ENCODE measurements at places on chromosomes 11 and 22. TPM values are rescaled to one million over a fixed set of nuclear protein-coding genes. Genes with fewer than 3 reads are reported as not detected.

DNA sequence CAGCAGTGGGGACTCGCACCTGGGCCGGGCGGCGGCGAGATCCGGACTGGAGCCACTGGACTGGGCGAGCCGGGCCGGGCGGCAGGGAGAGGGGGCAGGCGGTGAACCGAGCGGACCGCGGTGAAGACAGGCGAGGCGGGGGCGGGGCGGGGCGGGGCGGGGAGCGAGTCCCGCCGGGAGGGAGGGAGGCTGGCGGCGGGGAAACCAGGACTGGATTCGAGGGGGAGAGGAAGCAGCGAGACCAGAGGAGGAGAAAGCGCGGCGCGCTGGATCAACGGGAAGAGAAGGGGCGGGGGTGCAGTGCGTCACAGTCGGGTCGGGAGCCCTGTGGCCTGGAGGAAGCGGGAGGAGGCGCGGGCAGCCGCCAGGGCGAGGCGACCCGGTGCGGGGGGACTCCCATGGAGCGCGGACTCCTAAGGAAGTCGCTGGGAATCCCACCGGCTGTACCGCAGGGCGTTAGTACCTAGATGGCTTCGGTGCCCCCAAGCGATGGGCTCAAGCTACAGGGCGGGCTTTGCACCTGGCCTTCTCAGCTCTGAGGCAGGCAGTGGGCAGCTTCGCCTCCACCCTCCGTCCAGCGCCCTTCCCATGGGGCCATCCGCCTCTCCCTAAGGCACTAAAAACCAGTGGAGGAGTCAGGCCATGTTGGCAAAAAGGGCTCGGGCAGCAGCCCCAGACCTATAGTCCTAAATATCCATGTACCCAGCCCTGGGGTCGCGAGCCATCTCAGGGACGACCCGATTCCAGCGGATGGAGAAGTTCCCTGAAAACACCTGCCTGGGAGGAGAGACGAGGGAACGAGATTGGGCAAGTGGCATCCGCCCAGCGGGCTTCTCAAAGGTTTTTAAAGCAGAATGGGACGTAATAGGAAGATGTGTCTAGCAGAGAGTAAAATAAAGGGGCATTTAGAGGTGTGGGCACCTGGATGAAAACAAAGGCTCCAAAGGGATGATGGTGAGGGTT, at the start of gene TMEM121B:
TSS of gene TMEM121B (minus strand) at position 128 of the 963 bp plus-strand sequence. CDS start 233 bp downstream, outside the sequence.
- DNase-seq = peak; percentile 30

DNA sequence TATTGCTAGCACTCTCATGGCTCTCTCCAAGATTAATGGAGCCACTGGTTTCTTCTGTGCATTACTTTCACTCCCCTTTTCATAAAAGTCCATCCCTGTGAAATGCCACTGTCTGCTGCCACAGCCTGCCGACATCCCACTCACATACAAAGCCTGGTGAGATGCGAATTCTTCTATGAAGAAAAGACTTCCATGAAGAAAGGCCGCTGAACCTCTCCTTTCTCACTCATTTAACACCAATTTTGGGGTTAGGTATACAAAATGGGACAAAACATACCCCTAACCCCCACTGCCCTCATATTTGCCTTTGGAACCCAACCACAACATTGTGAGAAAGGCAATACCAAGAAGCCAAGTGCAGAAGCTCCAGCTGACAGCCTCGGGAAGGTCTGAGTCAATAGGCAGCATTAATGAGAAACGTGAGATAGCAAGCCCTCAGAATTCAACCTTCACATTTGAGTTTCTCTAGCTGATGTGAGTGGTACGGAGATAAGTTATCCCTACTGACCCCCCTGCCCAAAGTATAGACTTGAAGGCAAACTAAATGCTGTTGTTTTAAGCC, 156.4 kb downstream of the ATG16L2 start:
- no peak for DNase-seq

DNA sequence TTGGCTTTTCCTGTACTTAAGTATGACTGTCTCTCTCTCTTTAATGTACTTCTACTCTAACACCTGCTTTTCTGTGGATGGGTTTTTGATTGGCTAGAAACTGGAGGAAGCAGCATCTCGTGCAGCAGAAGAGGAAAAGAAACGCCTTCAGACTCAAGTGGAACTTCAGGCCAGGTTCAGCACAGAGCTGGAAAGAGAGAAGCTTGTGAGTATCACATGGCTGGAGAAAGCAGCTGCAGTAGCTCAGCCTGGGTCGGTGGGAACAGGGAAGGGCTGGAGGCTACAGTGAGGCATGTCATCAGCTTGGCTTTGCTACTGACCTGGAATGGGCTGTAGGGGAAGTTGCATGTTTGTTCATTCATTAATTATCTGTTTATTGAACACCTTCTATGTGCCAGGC, 74.2 kb downstream of the SWAP70 start:
- DNase-seq = no peak

- DNase-seq = peak; percentile 76
Measured at GRCh38 chr11:121464352-121464946, 11.7 kb upstream of the SORL1-AS1 start.

DNA sequence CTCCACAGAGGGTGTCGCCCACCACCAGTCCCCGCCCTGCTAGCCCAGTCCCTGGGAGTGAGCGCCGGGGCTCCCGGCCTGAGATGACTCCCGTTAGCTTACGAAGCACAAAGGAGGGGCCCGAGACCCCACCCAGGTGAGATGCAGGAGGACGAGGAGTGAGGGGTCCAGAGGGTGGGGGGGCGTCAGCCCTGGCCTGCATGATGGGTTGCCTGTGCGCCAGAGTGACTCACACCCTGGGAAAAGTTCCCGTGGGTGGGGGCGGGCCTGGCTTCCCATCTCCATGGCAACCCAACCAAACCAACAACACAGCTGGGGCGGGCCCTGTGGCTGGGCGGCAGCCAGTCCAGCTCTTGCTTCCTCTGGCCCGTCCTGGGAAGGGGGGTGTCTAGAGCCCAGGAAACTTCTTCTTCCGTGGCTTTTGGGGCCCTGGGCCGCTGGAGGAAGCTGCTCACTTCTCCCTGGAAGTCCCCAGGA, 4.5 kb downstream of the GAS2L1 start:
- DNase-seq = peak; percentile 98

GRCh38 chr11:109939166-109939810, 153.9 kb upstream of the ZC3H12C start:
- no peak for DNase-seq

GRCh38 chr22:24067587-24068376, 56.7 kb downstream of the CABIN1 start:
- DNase-seq = no peak

- no peak for DNase-seq
Measured at GRCh38 chr11:59573216-59573615, 42.4 kb downstream of the OSBP start.

GRCh38 chr11:76265771-76266241, 59.5 kb upstream of the WNT11 start:
- DNase-seq = peak; percentile 59

DNA sequence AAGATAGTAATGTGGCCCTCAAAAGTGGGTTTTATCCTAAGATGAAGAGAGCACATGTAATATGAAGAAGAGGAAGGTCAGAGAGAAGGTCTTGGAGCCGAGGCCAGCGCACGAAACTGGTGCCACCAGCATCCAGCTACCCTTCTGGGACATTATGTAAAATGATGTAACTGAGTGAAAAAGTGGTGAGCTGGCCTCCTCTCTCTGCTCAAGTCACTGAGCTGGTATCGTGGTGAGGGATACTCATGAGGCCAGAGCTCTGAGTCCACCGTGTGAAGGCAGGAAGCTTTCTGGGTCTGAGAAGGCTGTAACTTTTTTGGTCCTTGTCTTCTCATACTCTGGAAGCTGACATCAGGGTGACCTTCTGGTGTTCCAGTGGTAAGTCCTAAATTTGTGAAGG, 25.1 kb downstream of the RNF185 start:
- no peak for DNase-seq

GRCh38 chr11:115958089-115959000, 454.1 kb upstream of the CADM1 start:
- no peak for DNase-seq

- no peak for DNase-seq
Measured at GRCh38 chr11:69300120-69301060, 6.4 kb downstream of the MYEOV start.

DNA sequence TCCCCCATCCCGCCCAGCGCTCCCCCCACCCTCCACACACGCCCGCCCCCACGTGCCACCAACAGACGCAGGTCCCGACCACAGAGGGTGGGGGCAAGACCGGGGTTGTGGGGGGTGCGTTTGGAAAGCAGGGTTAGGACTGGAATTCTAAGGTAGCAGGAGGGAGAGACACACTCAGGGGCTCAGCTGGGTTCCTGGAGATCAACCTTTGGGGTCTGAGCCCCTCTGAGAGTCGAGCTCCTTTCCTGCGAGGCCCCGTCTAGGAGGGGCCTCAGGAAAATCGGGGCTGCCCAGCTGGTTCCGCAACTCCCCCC, 429 bp downstream of the PGGHG start:
- DNase-seq = peak; percentile 15

- no peak for DNase-seq
Measured at GRCh38 chr11:118536726-118537125, 5.7 kb downstream of the TMEM25 start.

DNA sequence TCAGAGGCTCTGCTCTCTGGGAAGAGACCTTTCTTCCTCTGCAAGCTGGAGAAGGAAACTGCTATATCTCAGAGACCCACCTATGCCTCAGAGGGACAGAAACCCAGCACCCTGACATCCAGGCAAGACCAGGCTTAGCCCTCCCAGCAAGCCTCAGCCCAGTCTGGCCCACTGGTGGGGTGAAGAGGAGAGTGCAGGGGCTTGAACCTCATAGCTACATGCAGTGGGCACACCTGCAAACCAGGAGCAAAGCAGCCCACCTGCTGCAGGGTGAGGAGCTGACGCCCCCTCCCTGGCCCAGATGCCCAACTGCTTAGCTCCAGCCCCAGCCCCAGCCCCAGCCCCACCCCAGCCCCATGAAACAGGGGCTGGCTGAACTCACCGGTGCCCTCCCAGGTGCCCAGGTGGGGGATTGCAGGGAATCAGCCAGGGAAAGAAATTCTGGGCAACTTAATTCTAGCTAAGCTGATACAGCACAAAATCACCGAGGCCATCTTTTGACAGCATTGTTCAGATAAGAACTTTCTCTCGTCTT, 246.8 kb downstream of the BUD13 start:
- no peak for DNase-seq

GRCh38 chr11:134510233-134511040, 98.4 kb upstream of the B3GAT1 start:
- peak; percentile 7 for DNase-seq

DNA sequence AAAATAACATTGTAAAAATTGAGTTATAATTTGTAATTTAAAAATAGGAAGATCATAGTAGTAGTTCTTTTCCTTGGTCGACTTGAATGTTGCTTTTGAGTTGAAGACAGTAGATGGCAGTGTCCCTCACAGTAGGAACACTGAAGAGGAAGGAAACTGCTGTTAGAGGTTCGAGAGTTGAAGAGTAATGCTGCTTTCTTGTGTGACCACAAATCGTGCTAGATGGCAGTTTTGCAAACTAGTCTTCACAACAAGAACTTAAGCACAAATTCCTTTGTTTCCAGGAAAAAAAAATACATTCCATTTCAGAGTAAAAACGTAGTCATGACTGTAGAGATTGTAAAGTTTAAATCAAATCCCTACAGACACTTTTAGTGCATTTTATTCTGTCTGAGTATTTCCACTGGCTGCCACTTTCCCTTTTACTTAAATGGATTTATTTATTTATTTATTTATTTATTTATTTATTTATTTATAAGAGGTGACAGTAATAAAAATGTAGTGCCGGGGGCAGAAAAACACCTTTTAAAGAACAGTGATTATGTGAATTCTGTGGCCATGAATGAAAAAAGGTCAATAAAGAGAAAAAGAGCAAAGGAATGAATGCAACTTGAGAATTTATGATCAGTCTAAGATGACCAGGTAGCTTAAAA, 54.6 kb downstream of the SPECC1L start:
- no peak for DNase-seq

GRCh38 chr11:47915374-47915773, 65.0 kb upstream of the PTPRJ start:
- no peak for DNase-seq

DNA sequence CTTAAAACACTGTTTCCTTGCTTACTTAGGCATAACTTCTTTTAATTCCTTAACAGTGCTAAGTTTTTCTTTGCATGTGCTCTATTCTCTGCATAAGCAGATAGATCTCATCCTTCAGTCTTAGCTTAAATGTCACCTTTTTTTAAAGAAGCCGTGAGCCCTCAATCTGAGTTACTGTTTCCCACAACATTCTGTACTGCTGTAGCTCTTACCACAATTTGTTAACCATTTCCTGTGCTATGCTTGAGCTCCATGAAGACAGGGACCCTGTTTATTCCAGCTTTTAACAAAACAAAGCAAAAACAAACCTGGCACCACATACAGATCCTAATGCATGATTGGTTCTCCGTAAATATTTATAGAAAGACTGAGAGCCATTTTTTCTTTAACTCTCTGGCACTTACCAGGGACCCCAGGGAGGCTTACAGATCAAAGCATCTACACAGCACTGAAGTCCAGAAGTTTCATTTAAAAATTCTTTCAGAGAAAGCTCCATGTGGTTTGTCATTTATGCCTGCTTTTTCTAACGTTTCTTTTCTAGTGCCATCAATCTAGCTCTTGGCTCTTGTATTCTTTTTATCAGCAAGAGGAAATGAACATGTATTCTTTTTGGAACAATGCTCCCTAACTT, 74.9 kb downstream of the DYNC2H1 start:
- no peak for DNase-seq

- DNase-seq = no peak
Measured at GRCh38 chr22:30087611-30088010, 7.3 kb downstream of the HORMAD2 start.

GRCh38 chr22:25551396-25551795, 13.1 kb upstream of the GRK3 start:
- DNase-seq = no peak

- no peak for DNase-seq
Measured at GRCh38 chr11:17382046-17382728, 6.3 kb downstream of the KCNJ11 start.

DNA sequence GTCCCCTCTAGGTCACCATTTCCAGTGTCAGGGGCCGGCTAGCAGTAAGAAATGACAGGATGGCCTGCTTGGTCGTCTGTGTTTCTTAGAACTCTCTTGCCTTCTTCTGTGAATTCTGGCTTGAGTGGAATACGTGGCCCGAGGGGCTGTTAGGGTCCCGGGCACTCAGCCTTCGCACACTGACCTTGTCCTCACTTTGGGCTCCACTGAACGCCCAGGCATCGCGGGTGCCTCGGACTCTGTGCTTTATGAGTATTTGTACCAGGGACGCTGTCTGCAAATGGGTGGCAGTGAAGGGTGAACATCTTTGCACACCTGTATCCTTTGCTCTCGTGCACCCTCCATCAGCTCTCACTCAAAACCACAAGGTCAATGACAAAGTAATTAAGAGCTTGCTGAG, 123.4 kb upstream of the ANO1 start:
- no peak for DNase-seq

Gene OR2AG1
- total RNA-seq = not detected

Gene MPZL3
- total RNA-seq = 4.7 TPM

Gene OR56A1
- total RNA-seq = 0.12 TPM

Gene FXYD6
- total RNA-seq = 103 TPM

Gene GPHA2
- not detected for total RNA-seq

Gene GAS2
- 5.1 TPM for total RNA-seq

Gene RAB3IL1
- total RNA-seq = 12.6 TPM

Gene TBX1
- 1.0 TPM for total RNA-seq

Gene SLC22A12
- total RNA-seq = not detected

Gene RBMXL2
- total RNA-seq = not detected

Gene WBP2NL
- total RNA-seq = 3.7 TPM

Gene P2RY2
- total RNA-seq = 0.98 TPM

Data from uterus (tissue), 4 donors.